ENCODE measurements at places on chromosomes 1 and 21.

- no peak for DNase-seq
Measured at GRCh38 chr1:204174958-204175357, 8.8 kb upstream of the REN start.

- DNase-seq = peak; percentile 83
Measured at GRCh38 chr1:23544444-23545389, 13.7 kb upstream of the E2F2 start.

- DNase-seq = no peak
Measured at GRCh38 chr1:243841507-243841906, 8.5 kb downstream of the AKT3 start.

- DNase-seq = no peak
Measured at GRCh38 chr1:197632651-197633050, 142.6 kb downstream of the DENND1B start.

- DNase-seq = no peak
Measured at GRCh38 chr1:5617179-5617520, 375.1 kb downstream of the NPHP4 start.

- DNase-seq = no peak
Measured at GRCh38 chr1:68608289-68608688, 111.4 kb upstream of the DEPDC1 start.

GRCh38 chr1:172627702-172628101, 31.2 kb upstream of the FASLG start:
- no peak for DNase-seq

DNA sequence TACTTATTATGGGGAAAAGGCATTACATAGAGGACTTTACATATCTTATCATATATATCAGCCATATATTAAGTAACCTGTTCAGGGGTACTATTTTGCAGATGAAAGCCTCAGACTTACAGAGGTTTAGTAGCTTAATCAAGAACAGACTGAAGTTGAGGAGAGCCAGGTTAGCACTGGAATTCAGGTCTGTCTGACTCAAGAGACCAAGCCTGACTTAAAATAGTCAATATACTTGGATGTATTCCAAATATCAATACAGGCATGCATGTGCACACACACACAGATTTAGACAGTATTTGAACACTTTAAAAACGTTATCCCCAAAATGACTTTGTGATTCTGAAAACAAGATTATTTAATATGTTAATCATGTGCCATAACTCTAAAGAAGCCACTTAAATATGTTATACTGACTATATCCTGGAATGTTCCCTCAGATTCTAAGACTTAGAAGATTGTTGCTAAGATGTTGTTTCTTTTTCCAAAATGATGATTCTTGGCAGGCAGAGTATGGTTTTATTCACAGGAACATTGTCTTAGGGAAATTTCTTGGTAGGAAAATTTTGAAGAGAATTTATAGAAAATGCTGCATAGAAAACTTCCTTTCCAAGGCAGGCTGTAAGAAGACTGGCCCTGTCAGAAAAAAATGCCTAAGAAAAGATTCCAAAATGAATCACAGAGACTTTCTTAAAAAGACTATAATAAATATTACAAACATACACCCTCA, 61.6 kb downstream of the ADAMTS1 start:
- DNase-seq = no peak

- DNase-seq = no peak
Measured at GRCh38 chr21:31795992-31796391, 64.1 kb upstream of the SCAF4 start.

DNA sequence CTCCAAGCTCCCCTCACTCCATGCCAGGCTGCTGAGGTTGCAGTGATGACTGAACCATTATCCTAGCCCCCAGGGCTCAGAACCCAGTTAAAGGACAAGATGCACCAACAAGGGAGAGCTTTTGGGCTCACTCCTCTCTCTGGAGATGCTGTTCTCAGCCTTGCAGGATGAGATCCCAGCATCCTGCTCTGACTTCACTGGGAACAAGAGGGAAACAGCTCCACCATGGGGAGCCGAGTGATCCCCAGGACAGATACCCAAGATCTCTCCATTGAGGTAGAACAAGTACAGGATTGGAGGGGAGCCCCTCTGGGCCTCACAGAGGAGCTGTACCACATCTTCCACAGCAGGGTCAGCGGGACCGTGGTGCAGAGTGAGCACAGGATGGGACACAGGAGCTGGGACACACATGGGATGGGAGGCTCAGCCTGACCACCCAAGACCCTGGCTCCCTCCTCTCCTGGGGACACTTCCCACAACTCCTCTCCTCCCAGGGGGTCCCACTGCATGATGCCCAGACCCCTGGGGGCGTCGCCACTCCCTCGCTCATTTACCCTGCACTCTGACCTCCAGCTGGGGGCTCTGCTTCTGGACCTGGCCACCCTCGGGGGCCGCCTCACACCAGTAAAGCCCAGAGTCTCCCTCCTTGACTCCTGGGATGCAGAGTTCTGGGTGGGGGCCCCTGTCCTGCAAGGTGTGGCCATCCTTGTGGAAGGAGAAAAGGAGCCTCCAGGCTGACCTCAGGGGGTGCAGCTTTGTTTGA, 18.6 kb upstream of the SLAMF9 start:
- no peak for DNase-seq

DNA sequence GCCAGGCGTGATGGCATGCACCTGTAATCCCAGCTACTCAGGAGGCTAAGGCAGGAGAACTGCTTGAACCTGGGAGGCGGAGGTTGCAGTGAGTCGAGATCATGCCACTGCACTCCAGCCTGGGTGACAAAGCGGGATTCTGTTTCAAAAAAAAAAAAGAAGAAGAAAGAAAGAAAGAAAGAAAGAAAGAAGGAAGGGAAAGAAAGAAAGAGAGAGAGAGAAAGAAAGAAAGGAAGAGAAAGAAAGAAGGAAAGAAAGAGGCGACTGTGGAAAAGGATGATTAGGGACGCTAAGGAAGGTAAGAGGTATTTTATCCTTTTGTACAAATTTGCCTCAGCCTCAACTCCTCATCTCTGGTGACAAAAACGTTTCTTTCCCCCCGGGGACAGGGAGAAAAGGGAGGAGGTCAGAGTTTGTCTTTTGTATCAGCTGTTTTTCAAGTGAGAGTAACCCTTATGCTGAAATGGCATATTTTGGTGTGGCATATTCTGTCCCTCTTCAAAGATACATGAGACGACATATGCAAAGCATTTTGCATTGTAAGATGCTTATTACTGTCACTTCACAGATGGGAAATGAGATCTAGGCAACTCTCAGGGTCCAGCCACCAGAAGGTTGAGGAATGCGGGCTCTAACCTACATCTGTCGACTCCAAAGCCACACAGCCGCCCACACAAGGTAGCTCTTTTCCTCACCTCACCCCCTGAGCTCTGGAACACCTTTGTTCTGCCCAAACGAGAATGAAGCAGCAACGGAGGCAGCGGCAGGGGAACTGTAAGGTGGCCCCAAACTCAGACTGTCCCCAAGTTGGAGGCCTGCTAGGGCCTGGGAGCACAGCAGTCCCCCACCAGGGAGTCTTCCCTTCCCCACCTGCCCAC, 38.0 kb downstream of the NUAK2 start:
- no peak for DNase-seq

DNA sequence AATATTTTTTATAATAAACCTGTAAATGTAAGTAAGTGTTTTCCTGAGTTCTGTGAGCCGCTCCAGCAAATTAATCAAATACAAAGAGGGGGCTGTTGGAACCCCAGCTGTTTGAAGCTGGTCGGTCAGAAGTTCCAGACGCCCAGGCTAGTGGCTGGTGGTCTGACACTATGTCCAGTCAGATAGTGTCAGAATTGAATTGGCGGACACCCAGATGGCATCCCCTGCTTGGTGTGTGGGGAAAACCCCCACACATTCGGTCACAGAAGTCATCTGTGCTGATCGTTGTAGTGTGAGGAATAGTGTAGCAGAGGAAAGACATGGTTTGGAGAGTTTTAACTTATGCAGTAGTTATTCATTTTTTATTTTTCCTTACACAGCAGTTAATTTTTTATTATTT, 32.4 kb downstream of the TBCE start:
- no peak for DNase-seq

- no peak for DNase-seq
Measured at GRCh38 chr1:238107322-238107721, 216.6 kb upstream of the ZP4 start.

DNA sequence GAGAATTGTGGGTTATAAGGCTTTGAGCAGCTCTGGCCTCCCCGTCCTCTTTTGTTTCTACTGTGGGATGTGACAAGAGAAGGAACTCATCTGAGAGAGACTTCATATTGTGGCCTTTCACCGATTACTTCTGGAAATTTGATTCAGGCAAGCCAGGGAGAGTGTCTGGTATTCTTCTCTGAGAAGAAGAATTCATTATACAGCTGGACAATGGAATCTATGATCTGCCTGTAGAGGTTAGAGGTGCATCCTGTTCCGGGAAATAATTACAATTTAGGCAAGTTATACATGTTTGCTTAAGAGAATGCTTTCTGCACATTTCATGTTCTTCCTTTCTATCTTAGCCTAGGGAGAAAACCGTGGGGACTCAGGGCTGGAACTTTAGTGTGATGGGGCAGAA, 12.8 kb upstream of the RNU1-2 start:
- no peak for DNase-seq

GRCh38 chr1:223810586-223810985, 35.2 kb downstream of the TP53BP2 start:
- DNase-seq = no peak

GRCh38 chr1:119862276-119862675, 34.0 kb downstream of the ADAM30 start:
- no peak for DNase-seq

DNA sequence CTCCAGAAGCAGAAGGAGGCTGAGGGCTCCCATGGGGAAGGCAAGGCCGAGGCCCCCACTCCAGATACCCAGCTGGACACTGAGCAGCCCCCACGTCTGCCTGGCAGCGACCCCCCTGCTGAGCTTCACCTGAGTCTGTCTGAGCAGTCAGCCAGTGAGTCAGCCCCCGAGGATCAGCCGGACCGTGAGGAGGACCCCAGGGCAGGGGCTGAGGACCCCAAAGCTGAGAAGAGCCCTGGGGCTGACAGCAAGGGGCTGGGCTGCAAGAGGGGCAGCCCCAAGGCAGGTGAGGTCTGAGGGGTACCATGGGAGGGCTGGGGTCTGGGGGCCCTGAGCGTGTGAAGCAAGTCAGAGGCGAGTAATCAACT, 21.3 kb downstream of the DMBX1 start:
- no peak for DNase-seq

Measured in activated CD8-positive, alpha-beta memory T cell treated with anti-CD3 and anti-CD28 coated beads, Interleukin-2, amount 50 U/mL, for 48 hours (primary cell).